Omental fat pad (tissue), 4 donors: ENCODE measurements at places on chromosomes 12 and 14.

DNA sequence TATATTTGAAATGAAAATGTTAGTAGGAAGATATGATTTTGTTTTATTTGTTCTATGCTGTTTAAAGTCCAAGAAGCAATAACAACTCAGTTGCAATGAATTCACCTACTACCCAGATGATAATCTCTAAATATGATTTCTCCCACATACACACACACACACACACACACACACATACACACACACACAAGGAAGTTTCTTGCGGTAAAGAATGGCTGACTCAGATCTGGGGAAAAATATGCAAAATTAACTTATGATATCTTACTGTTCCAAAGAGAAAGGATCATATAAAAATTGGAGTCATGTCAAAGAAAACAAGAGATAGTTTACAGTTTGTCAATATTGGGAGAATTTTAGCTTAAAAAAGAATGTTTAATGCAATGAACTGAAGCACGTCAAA lies 456.7 kb downstream of the SLC16A7 start:
- DNase-seq = no peak

DNA sequence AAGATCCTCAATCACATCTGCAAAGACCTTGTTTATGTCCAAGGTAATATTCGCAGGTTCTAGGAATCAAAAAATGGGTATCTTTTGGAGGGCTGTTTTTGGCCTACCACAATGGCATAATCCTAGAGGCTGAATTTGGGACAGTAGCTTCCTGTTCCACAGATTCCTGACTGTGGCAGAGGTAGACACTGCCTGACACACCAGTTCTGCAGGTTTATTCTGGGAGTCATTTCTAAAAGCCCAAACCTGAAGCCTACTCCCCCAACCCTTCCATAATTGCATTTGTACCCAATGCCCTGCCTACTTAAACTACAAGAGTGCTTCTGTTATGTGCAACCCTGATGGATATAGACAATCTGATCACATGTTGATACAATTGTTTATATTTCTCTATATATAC lies 378.9 kb downstream of the PCNX1 start:
- DNase-seq = no peak

GRCh38 chr14:103097994-103098957 lies 3.8 kb downstream of the EXOC3L4 start:
- no peak for DNase-seq

GRCh38 chr12:106090591-106091445 lies 47.9 kb downstream of the NUAK1 start:
- DNase-seq = no peak

DNA sequence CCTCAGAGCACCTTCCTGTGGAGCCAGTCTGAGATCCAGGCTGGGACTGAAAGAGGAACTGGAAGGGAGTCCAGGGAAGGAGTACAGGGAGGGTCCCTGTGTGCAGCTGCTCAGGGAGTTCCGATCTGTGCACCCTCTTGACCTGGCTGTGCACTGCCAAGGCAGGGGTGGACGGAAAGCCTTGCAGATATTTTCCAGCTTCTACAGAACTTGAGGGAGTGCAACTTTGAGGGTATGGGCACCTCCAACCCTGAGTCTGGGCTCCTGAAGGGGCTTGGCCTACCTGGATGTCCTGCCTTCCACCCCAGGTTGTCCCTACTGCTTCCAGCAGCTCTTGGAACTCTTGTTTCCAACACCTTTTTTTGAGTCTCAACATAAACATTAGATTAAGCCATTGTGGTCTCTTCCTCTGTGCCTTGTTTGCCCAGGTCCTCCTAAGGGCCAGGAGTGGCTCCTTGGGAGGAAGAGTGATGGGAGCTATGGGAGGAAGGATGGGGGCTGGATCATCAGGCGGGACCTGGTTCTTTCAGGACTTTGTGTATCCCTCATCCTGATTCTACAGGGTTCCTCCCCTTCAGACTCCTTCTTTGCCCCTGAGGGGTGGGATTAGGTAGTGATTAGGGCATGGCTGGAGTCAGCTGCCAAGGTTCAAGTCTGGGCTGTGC lies 3.5 kb downstream of the KRT7 start:
- DNase-seq = no peak

- no peak for DNase-seq
Measured at GRCh38 chr12:58533652-58534051, 386.7 kb downstream of the LRIG3 start.

GRCh38 chr12:102498471-102498870 lies 18.1 kb upstream of the IGF1 start:
- DNase-seq = no peak

GRCh38 chr12:4388032-4388431 lies 8.5 kb upstream of the FGF23 start:
- no peak for DNase-seq

DNA sequence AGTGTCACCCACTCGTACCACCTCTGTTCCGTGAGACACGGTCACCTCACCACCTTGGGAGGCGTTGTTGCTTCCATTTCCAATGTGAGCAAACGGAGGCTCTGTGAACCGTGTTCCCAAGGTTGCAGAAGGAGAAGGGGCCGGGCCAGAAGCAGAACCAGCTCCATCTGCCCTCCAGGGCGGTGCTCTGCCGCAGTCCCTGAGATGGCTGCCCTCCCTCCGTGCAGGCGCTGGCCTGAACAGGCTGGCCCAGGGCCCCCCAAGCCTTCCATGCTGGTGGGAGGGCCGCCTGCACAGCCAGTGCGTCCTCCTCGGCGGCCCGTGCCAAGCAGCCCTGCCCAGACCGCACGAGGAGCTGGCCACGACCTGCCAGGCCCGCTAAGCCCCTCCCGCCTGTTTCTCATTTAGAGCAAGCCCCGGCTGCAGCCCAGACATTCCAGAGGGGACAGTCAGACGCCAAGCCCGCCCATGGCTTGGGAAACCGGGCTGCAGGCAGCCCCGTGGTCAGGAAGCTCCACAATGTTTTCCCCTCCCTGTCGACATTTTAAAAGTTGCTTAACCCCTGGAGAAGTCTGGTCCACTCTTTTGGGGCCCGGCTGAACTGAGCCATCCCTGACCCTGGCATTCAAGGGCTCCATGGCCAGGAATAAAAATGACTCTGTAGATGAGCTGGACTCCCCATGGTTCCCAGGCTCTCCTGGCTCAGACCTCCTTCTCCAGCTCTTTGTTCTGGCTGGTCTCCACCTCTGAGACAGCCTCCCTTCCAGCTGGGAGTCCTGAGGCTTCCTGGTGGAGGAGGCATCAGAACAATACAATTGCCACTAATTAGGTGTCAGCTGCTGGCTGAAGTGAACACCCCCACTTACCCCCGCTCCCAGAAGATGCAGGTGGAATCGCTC lies 236.0 kb downstream of the BCL11B start:
- peak; percentile 37 for DNase-seq

- no peak for DNase-seq
Measured at GRCh38 chr14:87449016-87449415, 544.0 kb downstream of the GALC start.

DNA sequence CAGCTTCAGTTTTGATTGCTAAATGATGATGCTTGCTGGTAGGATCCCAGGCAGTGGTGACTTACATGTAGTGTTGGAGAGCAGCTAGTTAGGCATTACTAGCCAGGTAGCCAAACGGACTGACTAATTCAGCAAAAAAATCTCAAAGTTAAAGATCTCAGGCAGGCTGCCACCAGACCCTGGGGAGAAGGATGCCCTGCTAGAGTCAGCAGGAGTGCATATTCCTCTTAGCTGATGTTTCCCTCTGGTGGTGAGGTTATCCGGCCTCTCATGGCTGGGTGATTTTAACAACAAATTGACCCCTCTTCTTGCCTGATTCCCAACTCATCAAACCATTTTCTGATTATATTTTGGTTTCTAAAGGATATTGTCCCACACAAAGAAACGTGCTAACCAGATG lies 2.8 kb downstream of the EFS start:
- DNase-seq = no peak

GRCh38 chr12:79451978-79452377 lies 238.8 kb downstream of the PAWR start:
- peak; percentile 28 for DNase-seq

DNA sequence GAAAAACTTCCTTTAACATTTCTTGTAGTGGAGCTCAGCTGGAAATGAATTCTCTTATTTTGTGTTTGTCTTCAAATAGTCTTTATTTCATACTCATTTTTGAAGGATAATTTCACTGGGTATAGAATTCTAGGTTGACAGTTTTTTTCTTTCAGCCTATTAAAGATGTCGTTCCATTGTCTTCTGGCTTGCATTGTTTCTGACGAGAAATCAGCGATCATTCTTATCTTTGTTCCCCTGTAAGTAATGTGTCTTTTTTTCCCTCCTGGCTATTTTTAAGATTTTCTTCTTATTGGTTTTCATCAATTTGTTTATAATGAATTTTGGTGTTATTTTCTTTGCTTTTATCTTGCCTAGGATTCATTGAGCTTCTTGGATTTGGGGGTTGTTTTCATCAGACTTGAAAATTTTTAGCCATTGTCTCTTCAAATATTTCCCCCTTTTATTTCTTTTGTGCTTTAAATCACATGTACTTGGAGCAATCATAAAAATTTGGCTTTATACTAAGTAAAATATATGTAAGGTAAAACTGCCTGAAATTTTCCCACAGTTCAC lies 89.4 kb downstream of the UNC79 start:
- DNase-seq = no peak

- no peak for DNase-seq
Measured at GRCh38 chr12:93944201-93944600, 204.2 kb upstream of the PLXNC1 start.

- no peak for DNase-seq
Measured at GRCh38 chr12:97046901-97047300, 139.8 kb downstream of the NEDD1 start.

DNA sequence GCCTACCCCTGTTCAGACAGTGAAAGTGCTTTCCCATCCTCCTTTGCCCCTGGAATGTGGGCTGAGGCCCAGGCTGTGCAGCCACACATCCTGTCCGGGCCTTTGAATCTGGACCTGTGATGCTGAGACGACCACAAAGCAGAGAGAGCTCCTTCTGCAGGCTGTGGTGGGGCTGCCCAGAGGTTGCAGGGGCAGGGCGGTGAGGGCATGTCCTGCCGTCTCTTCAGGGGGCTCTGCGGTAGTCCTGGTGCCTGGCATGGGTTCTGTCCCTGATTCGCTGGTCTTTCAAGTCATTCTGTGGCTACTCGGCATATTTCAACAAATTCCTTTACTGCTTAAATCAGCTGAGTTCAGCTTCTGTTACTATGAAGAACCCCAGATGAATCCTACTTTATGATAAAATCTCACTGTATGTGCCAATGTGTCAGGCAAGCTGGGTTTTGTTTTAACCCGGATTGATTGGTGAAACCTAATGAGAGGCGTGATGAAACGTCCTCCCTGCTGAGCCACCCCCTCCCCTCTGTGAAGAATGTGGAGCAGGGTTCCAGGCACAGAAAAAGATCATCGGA lies 63.4 kb upstream of the DICER1 start:
- no peak for DNase-seq

DNA sequence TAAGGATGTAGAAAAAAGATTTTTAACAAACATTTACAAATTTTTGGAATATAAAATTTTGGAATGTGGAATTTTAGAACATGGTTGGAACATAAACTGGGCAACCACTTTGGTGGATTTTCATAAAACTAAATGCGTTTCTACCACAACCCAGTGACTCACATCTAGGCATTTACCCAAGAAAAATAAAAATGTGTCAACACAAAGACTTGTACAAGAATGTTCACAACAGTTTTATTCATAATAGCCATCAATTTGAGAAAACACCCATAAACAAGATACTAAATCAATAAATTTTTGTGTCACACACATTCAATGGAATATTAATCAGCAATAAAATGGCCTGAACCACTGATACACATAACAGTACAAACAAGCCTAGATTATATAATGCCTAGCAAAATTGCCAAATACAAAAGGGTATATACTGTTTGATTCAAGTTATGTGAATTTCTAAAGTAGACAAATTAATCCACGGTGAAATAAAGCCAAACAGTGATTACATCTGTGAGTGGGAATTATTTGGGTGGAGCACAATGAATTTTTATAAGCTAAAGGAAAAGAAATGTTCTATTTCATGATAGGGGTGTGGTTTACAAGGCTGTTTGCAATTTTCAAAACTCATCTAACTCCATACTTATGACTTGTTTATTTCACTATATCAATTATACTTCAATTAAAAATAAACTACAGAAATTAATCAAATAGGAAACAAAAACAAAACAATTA lies 415.2 kb upstream of the OR4E1 start:
- no peak for DNase-seq

- DNase-seq = no peak
Measured at GRCh38 chr14:93884950-93885349, 42.2 kb upstream of the FAM181A start.

DNA sequence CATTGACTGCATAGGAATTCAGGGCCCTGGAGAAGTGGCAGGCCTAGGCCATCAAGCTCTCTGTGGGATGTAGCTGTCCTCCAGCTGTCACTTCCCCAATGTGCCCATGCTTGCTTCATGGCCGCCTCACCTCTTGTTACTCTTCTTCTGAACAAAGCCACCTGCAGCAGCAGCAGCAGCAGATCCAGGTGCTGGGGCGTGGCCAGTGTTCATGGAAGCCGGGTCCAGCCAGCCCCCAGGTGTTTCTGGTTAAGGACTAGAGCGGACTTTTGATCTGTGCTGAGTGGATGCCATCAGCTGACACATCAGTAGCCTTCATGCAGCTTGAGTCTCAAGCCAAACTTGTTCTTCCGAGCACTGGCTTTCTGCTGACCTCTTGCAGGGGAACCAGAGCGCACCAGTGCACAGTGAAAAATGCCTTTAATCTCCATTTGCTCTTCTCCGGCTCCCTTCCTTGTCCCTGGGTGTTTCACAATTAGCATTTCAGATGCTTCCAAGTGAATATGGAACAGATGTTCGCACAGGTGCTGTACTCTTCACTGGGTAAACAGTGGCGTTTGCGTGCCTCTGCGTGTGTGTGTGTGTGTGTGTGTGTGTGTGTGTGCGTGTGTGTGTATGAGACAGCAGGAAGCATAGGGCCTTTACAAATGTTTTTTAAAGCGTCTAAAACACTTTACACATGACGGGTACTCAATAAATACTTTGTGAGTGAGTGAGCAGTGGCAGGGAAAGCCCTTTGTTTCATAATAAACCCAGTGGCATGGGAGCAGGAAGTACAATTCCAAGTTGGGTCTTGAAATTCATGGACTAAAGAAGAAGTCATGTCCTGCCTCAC lies 20.1 kb downstream of the TPCN1 start:
- DNase-seq = no peak

GRCh38 chr12:129619271-129619670 lies 284.6 kb downstream of the TMEM132D start:
- DNase-seq = no peak

- DNase-seq = peak; percentile 38
Measured at GRCh38 chr14:70073924-70074566, 114.7 kb downstream of the SLC8A3 start.

GRCh38 chr14:55904086-55904485 lies 214.1 kb upstream of the PELI2 start:
- DNase-seq = no peak

GRCh38 chr14:35991356-35991755 lies 165.2 kb downstream of the BRMS1L start:
- no peak for DNase-seq

DNA sequence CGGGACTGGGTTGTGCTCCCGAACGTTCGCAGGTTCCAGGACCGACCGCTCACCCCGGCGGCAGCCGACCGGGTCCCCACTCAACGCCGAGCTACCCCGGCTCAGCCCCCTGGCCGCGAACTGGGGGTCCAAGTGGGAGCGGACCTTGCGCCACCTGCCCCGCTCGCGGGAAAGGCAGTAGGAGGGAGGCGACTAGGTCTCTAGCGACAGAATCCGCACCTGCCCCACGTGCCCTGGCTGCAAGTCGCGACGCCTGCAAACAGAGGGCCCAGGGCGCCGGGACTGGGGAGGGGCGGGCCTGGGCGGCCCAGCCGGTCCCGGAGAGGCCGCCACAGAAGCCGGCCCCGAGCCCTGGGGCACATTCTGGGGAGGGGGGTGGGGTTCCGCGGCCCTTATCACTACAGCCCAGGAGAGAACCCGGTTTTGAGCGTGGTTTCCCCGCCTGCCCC lies 239.2 kb upstream of the CPNE8 start:
- no peak for DNase-seq

GRCh38 chr12:108302403-108303311 lies 36.5 kb downstream of the CMKLR1 start:
- DNase-seq = no peak
